Muscle of leg (tissue), 16 donors: ENCODE measurements at places on chromosomes 7 and 10.

- no peak for DNase-seq
Observed at GRCh38 chr7:40987571-40987970, 715.3 kb downstream of the INHBA start.

DNA sequence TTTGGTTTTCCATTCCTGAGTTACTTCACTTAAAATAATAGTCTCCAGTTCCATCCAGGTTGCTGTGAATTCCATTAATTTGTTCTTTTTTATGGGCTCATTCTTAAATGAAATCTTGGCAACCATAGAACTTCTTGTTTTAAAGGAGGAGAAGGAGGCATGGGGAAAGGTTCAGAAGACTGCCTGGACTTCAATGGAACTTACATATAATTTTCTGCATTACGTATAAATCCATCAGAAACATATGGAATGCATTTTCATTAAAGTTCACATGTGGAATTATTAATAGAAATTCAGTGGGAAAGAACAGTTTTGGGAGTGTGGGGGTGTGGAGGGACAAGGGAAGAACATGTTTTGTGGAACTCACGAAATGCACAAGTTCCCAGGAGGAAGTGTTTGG is 176.6 kb upstream of the PRKCQ start:
- peak; percentile 76 for DNase-seq

- DNase-seq = peak; percentile 96
Observed at GRCh38 chr7:70614237-70615045, 517.5 kb upstream of the GALNT17 start.

- DNase-seq = no peak
Observed at GRCh38 chr10:1206101-1206500, 149.9 kb downstream of the WDR37 start.

GRCh38 chr7:1255080-1255816 is 22.6 kb downstream of the UNCX start:
- DNase-seq = no peak

DNA sequence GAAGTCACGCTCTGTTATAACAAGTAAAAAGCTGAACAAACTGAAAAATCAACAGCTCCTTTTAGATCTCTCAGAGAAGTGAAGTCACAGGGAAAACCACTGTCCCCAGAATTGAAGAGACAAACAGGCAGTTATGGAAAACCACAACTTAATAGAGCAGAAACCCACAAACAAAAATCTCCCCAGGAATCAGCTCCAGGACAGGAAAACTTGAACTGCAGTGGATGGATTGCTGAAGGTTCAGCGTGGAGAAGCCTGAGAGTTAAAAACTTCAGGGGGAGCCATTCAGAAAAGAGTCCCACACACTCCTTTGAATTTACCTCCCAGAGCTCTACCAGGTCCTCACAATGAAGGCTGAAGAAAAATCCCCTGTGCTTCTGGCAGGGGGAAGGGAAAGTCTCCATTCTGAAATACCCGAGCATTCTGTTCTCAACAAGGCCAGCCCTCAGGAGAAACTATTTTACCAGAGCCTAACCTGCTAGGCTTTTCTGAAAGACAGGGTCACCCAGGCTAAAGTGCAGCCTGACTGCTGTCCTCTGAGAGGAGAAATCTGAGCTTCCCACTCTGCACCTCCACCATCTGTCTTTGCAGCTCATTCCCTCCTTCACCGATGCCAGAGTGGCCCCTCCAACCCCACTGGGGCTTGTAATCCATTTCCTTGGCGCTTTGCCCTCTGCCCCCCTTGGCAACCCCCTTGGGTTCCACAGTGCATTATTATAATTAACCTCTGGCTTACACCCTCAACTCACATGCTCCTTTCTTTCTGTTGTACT is 65.0 kb upstream of the CCNY start:
- DNase-seq = no peak

GRCh38 chr10:73950155-73950948 is 39.4 kb downstream of the PLAU start:
- DNase-seq = peak; percentile 92

DNA sequence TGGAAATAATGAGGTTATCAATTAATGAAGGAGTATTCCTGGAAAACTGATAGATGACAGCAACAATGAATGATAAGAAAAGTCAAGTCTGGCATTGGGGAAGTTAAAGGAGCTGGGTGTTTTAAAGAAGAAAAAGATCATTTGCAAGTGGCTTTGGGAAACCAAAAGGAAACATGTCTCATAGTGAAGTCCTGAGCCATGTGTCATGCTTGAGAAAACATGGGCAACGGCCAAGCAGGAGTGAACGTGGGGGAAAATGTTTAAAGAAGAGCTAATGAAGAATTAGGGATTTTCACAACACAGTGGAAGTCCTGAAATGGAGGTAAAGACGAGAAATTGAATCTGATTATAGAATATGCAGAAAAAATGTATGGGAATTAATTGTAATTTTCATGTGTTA is 1383.2 kb upstream of the CELF2 start:
- DNase-seq = no peak

DNA sequence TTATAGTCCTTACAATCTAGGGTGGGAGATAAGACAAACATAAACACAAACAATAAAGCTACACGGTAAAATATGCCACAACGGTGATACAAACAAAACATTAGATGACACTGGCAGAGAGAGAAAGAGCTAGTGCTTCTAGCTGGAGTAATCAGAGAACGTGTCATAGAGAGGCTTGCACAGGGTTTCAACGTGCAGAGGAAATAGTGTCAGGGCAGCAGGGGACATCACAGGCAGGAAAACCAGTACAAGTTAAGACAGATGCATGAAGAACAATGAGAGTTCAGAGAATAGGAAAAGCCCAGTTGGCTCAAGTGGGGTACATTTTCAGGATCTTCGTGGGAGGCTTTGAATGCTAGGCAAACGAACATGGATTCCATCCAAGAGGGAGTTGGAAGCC is 91.4 kb downstream of the ZNF438 start:
- DNase-seq = peak; percentile 34

DNA sequence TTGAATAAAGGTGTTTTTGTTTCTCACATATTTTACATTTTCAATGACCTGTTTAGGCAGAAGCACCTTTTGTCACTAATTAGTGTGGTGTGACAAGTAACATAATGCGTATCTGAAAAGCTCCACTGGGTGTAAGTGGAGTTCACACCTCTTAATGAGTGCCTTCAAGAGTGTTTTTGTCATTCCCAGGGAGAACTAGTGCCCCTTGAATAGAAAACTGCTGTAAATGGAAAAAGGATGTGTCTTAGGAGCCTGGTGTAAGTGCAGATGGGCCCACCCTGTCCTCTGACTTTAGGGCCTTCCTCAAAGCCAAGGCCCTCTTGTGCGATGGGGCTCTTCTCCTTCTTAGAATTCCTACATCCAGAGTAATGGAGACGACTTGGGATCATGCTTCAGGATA is 170.0 kb downstream of the MGMT start:
- DNase-seq = no peak

- peak; percentile 12 for DNase-seq
Observed at GRCh38 chr7:20647908-20648776, 32.7 kb downstream of the ABCB5 start.

GRCh38 chr7:117269417-117269816 is 53.4 kb downstream of the WNT2 start:
- no peak for DNase-seq

- peak; percentile 69 for DNase-seq
Observed at GRCh38 chr7:6438427-6438826, 9.3 kb downstream of the DAGLB start.

DNA sequence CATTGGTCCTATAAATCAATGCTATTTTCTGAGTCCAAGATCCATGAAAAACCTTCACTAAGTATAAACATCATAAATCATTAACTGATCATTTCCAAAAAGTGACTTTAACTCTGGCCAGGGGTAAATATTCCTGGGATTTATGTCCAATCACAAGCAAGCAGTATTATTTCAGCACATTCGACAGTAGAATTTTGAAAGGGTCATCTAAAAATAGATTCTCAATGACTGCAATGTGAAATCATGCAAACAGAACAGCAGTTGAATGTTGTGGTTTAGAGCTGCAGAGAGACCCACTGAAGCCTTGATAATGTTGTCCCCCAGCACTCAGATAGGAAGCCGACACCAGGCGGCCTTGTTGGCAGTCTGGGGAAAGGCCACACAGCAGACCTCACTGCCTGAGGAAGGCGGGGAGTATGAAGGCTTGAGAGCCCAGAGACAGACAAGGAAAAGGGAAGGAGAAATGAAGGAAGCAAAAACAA is 38.1 kb downstream of the FAM107B start:
- peak; percentile 83 for DNase-seq

GRCh38 chr10:116274064-116274904 is 1.3 kb upstream of the GFRA1 start:
- DNase-seq = peak; percentile 94

DNA sequence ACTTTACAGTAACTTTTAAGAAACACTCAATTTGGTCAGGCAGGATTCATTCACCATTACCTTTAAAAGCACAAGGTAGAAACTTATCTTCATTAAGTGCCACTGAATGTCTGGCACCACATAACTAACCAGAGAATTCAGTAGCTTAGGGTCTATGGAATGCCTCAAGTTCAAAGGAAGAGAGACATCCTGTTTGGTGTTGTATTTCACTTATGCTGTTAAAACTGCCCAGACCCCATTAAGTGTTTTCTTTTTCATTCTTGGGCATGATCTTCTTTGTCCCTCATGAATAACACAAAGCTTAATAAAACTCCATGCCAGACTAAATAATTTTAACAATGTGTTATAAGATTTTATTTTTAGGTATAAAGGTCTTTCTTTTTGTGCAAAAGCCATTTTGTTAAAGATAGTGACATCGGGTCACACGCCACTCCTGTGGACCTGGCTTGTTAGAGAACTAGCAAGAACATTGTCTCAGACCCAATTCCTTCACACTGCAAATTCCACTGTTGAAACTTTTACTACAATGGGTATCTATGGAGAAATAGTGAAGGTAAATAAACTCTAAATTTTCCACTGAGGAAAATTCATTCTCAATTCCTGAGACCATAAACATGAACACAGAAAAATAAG is 221.0 kb downstream of the TWIST1 start:
- DNase-seq = no peak

- DNase-seq = peak; percentile 7
Observed at GRCh38 chr10:62723375-62723774, 81.1 kb upstream of the ADO start.

GRCh38 chr10:11162828-11163599 is 145.3 kb downstream of the CELF2 start:
- DNase-seq = peak; percentile 77

GRCh38 chr10:114511881-114512280 is 107.6 kb upstream of the AFAP1L2 start:
- DNase-seq = no peak

GRCh38 chr10:48232717-48233447 is 41.6 kb downstream of the FRMPD2 start:
- DNase-seq = no peak

- DNase-seq = no peak
Observed at GRCh38 chr10:89151857-89152256, 55.3 kb downstream of the CH25H start.

DNA sequence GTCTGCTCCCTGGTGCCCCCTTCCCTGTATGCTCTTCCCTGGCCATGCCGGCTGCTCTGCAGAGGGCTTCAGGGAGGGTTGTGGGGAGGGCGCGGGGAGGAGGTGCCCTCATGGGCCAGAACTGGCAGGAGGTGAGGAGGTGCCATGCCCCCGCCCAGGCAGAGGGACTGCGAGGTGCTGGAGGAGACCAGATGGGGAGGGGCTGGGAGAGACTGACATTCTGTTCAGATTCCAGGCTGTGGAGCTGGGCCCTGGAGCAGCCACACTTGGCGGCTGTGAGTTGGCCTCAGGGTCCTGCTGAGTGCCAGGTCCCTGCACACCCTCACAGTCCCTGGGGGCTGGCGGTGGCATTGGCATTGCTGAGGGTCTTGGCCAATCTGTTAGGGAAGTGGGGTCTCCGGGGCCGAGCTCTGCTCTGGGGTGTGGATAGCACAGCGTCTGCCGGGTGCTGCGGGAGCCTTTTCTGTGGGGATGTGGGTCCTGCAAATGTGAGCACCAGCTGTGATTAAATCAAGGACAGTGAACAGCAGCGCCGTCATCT is 25.4 kb downstream of the INPP5A start:
- DNase-seq = no peak

GRCh38 chr10:13120786-13121499 is 21.0 kb downstream of the OPTN start:
- no peak for DNase-seq

GRCh38 chr7:117096942-117097341 is 143.6 kb downstream of the ST7 start:
- DNase-seq = no peak

DNA sequence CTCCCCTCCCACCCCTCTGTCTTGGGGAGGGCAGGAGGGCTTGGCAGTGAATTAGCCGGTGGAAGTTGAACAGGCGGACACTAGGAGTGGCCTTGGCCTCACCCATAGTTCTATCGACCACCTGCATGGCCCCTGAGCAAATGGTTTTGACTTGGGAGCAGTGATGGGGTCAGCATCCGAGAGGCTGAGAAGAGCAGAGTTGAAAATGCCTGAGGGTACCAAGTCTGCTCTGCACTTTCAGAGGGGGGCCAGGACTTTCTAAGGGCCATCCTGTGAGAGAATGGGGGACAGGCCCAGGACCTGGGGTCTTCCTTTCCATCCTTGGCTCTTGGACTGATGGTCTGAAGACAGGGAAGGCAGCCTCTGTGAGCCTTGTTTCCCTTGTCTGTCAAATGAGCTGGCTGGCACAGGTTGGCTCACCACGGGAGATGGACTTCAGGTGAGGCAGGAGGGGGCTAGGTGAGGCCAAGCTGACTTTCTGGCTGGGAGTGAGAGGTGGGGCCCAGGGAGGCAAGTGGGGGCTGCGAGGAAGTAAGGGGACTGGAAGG is 29.4 kb downstream of the CDH23 start:
- no peak for DNase-seq

DNA sequence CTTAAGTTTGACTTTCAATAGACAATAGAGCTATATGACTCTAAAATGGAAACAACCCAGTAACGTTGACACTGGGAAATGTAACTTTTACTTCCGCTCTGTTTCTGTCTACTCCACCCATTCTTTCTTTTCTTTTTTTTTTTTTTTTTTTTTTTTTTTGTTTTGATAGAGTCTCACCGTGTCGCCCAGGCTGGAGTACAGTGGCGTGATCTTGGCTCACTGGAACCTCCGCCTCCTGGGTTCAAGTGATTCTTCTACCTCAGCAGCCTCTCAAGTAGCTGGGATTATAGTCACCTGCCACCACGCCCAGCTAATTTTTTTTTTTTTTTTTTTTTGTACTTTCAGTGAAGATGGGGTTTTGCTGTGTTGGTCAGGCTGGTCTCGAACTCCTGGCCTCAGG is 13.9 kb downstream of the PRSS2 start:
- no peak for DNase-seq

GRCh38 chr10:80429521-80429973 is 21.2 kb downstream of the PRXL2A start:
- no peak for DNase-seq
